ENCODE measurements at places on chromosomes 13 and 19.

- DNase-seq: no peak
These were observed at the start of gene TDRD12 for GRCh38 chr19:32719611-32720059. Gene TDRD12 (plus strand): TSS chr19:32719767. CDS start chr19:32720073, 306 bp downstream.

DNA sequence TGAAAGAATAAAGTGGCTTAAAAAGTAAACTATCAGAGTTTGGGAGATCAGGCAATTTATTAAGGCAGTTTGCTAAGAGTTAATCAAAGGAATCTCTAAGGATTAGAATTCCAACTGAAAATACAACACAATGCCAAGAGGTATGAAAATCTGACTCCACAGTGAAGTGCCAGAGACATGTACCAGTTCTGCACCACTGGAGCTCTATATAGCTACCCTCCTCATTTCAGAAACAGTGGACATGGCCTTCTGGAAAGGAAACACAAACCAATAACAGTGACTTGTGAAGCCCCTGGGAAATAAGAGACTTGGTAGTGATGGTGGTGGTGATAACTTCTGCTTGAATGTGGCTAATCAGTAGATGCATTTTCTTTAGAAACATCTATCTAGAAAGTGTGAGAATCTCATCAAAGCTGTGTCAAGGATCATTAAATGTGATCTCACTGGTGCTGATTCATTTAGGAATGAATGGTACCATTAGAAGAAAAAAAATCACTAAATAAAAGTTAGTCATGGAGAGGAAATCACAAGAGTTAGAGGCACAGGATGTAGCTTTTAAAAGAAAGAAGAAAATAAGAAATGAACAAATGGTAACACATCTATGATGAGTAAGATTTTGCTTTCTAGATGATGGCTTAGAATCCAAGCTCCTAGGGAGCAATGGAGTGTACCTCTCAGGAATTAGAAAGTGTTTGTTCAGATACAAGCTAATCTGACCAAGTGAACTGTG is 20.1 kb upstream of the N4BP2L1 start:
- DNase-seq: no peak

DNA sequence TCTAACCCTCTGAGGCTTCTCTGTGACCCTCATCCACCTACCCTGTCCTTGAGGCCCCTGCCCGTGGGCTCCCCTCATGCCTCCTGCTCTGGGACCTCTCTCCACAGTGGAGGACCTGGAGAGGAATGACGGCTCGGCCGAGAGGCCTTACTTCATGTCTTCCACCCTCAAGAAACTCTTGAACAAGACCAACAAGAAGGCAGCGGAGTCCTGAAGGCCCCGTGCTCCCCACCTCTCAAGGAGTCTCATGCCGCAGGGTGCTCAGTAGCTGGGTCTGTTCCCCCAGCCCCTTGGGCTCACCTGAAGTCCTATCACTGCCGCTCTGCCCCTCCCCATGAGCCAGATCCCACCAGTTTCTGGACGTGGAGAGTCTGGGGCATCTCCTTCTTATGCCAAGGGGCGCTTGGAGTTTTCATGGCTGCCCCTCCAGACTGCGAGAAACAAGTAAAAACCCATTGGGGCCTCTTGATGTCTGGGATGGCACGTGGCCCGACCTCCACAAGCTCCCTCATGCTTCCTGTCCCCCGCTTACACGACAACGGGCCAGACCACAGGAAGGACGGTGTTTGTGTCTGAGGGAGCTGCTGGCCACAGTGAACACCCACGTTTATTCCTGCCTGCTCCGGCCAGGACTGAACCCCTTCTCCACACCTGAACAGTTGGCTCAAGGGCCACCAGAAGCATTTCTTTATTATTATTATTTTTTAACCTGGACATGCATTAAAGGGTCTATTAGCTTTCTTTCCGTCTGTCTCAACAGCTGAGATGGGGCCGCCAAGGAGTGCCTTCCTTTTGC is 10.8 kb upstream of the ILF3 start:
- DNase-seq: no peak

GRCh38 chr19:42284066-42284501 is 15.0 kb downstream of the CIC start:
- no peak for DNase-seq

- no peak for DNase-seq
These were observed 16.4 kb upstream of the EMP3 start for GRCh38 chr19:48308631-48309586.

- DNase-seq: no peak
These were observed 327.2 kb downstream of the GPC5 start for GRCh38 chr13:91725646-91726045.

DNA sequence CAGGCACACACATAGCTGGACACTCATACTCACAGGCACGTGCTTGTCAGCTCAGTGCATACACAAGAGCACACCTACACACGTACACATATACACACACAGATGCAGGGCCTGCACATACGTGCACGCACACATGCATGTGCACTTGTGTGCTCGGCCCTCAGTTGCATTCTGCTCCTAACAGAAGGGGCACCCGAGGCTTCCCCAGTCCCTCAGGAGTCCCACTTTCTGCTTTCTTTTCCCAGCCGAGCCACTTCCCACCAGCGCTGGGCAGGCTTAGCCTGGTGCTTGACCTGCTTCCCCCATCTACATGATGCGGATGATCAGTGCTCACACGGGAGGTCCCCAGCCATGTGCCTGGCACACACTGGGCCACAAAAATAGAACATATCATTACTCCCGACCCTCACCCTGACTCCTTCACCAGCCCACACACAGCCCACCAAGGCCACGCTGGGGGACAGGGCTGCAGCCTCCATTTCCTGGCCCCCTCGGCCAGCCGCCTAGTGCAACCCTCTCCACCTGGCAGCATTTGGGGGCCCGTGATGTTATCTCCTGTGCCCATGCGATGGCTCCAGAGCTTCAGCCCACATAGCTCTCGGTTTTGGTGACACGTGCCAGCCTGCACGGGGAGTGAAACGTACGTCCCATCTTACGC is 125.2 kb upstream of the SPACA7 start:
- DNase-seq: no peak

- no peak for DNase-seq
These were observed 12.5 kb downstream of the CRTC1 start for GRCh38 chr19:18696023-18696422.

GRCh38 chr19:40395956-40396355 is 6.0 kb upstream of the HIPK4 start:
- no peak for DNase-seq

DNA sequence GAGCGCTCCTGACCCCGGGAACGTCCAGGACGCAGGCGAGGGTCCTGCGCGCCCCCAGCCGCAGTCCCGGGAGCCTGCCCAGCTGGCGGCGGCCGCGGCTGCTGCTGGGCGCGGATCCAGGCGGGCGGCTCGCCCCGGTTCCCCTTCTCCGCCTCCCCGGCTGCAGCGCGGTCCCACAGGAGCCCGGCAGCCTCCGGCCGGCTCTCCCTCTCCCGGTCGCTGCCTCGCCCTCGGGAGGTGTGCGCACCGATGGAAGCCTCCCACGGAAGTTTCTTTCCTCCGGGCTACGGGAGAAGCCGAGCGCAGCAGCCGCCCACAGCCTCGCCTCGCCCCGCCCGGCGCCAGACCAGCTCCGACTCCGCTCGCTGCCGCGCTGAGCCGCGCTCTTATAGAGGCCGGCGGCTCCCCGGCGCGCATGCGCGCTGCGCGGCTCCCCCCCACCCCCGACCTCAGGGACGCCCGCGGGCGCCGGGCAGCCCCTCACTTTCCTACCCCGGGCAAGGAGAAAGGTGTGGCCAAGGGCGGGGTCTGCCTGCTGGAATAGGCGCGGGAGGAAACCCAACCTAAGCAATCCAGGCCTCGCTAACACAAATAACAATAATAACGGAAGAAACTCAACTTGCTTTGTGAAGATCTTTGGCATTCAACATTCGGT is at the start of gene SHISA2:
SHISA2 (minus strand) TSS at position 360 of the 655 bp plus-strand sequence. CDS start 1,041 bp downstream, outside the sequence.
- DNase-seq: no peak

GRCh38 chr13:85819513-85819912 is 20.3 kb upstream of the SLITRK6 start:
- no peak for DNase-seq

DNA sequence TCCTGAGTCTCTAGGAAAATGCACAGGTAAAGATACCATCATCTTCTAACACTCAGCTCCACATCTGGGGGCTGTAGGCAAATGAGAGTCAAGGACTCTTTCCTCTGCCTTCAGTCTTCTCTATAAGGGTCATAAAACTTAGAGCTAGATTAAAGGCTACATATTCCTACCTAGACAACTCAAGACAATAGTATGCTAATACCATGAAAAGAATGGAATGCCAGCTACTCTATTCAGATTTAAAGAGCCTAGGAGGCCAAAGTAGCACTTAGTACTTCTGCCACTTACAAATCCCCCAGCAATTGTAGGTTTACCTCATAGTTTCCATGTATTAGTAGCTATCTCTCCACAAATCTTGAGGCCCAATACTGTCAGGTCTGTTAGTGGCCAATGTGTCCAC is 453.0 kb downstream of the SLITRK5 start:
- DNase-seq: no peak

DNA sequence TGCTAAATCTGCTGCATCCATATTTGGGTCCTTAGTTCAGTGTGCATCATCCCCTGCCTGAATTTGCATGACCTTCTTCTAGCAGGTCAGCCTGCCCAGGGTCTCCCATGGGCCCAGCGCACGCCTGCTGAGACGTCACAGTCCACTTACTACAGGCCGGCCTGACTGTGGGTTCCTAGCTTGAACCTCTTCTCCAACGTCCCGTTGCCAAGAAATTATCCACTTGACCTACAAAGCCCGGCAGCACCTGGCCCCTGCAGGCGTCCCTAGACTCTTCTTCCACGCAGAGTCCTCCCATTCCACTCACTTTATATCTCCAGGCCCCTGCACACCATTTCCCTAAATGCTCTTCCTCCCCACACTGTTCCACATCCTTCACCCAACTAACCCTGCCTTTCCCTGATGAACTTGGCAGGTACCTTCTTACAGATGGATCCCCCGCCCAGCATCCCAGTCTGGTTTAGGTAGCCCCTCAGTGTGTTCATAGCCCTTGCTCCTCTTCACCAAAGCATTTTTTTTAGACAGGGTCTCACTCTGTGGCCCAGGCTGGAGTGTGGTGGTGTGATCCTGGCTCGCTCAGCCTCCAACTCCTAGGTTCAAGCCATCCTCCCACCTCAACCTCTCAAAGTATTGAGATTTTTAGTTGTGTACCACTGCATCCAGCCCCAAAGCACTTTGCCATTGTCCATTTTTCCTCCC is 155.0 kb upstream of the SOX1 start:
- no peak for DNase-seq

DNA sequence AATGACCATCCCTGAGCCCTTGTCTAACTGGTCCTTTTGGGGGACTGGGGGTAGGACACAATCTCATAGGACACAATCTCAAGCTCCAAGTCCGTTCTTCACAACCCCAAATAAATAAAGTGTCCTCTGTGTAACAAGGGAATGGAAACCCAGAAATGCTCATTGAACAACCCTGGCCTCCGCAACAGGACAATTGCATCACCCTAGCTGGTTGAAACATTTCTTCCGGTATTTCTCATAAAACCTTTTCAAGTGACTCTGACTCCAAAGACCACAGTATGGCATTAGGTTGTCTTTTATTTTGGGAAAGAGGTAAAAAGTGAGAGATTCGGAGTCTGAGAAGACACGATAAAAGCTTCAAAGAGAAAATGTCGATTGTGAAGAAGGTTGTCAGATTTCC is 186.6 kb downstream of the ZNF536 start:
- DNase-seq: no peak

DNA sequence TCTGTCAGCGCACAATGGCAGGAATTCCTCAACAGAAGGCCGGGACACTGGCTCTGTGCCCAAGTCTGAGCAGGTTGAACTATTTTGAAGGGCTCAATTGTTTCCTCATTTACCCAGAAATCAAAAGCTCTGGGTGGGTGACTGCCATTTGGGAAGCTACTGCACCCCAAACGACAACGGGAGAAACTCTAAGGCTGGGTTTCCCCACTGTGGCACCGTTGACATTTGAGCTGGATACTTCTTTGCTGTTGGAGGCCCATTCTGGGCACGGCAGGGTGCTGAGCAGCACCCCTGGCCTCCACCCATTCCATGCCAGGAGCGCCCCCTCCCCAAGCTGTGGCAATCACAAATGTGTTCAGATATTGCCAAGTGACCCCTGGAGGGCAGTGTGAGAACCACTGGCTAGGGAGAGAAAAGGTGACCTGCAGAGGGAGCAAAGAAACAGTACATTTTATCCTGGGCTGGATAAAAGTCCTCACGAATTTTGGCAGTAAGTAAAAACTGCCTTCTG is 62.5 kb downstream of the RFX2 start:
- no peak for DNase-seq

DNA sequence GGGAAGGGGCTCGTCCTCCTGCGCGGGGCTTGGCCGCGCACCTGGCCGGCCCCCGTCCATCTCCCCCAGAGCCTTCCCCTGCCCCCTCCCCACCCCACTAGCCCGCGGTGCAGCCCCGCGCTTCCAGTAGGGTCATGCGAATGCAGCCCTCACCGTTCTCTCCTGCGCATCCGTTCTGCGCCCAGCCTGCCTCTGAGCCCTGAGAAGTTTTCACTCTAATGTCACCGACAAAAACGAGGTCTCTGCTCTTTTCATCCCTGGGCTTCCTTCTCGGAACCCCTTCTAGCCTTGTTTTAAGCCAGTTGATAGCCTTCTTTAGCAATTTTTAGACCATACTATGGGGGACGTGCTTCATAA is 97.4 kb downstream of the ATP8A2 start:
- DNase-seq: no peak

GRCh38 chr13:39245688-39246087 is 207.4 kb downstream of the NHLRC3 start:
- DNase-seq: peak; percentile 63

DNA sequence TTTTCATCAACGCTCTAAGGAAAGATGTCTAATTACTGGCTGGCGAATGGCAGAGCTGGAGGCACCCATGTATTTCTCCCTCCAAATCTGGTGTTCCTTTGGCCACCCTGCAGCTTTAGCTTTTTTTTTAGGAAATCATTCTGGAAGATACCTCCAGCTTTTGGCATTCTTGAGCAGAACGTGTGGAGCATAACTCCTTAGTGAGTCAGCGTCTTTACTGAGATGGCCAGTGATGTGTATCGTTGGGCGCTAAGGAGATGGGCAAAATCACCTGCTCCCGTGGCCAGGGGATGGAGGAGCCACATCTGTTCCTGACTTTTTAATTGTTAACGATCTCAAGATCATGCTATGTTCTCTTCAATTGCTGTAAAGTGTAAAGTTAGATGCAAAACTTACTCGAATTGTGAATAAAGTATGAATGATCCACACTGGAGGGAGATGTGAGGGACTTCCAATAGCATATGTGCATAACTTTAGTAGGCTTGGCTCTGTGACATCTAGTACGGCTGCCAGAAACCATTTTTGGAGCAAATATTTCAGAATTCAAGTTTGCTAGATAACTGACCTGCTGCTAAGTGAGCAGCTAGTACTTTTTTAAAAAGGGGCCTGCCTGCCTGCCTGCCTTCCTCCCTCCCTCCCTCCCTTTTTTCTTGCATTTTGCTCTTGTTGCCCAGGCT is 24.4 kb upstream of the C1QTNF9 start:
- DNase-seq: no peak

GRCh38 chr13:31444266-31444856 is 244.6 kb downstream of the B3GLCT start:
- no peak for DNase-seq

GRCh38 chr19:15320116-15320515 is 12.2 kb downstream of the BRD4 start:
- no peak for DNase-seq

GRCh38 chr19:18292810-18293641 is 11.6 kb upstream of the JUND start:
- no peak for DNase-seq

GRCh38 chr19:19540715-19541515 is 2.9 kb downstream of the CILP2 start:
- DNase-seq: peak; percentile 35

GRCh38 chr19:51422053-51422448 is 4.6 kb upstream of the SIGLEC10 start:
- DNase-seq: no peak

Data from NCI-H1436 treated with DMSO at 0.1 percent for 48 hours (cell line).